Memory B cell (primary cell): ENCODE measurements at places on chromosomes 3 and 15.

DNA sequence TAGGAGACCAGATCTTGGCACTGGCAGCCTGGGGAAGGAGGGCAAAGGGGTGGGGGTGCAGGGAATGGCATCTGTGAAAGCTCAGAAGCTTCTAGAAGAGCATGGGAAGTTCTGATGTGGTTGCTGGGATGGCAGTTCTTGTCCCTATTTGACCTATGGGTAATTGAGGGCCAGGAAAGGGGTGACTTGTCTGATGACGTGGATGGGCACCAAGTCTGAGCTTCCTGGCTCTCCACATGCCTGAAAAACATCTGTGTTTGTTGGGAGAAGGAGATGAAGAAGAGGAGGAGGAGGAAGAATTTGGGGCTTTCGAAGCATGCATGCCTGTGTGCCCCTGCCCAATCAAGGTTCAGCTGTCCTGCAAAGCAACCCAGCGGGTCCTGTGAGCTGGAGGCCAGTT lies 158.8 kb downstream of the SMAD6 start:
- no peaks in the 10 kb centered on the region for H3K36me3 ChIP-seq
- peaks cover 2% of the 10 kb centered on the region for H3K27me3 ChIP-seq
- H3K4me1 ChIP-seq, result peaks cover 27% of the 10 kb centered on the region
- H3K27ac ChIP-seq, result no peak overlapping the region
- DNase-seq, result no peak

DNA sequence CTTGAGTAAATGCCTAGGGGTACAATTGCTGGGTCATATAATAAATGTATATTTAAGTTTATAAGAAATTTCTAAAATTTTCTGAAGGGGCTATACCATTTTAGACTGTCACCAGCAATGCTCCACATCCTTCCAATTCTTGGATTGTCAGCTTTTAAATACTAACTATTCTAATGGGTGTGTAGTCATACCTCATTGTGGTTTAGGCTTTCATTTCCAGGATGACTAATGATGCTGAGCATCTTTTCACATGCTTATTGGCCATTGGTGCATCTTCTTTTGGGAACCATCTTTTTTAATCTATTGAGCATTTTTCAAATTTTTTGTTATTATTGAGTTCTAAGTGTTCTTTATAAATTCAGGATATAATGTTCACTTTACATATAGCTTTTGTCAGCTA lies 52.5 kb upstream of the CORO2B start:
- H3K4me3 ChIP-seq, result no peak overlapping the region
- peaks cover under 1% of the 10 kb centered on the region for H3K36me3 ChIP-seq
- H3K4me1 ChIP-seq, result peaks cover 2% of the 10 kb centered on the region
- peaks cover 7% of the 10 kb centered on the region for H3K27me3 ChIP-seq
- H3K27ac ChIP-seq, result no peak overlapping the region

- no peak overlapping the region for H3K27ac ChIP-seq
- H3K36me3 ChIP-seq, result no peaks in the 10 kb centered on the region
- no peaks in the 10 kb centered on the region for H3K4me1 ChIP-seq
- no peak overlapping the region for H3K4me3 ChIP-seq
These were observed 7.7 kb upstream of the FBN1 start for GRCh38 chr15:48653216-48653615.

- H3K36me3 ChIP-seq, result no peaks in the 10 kb centered on the region
- no peaks in the 10 kb centered on the region for H3K27me3 ChIP-seq
- DNase-seq, result no peak
- no peak overlapping the region for H3K27ac ChIP-seq
- H3K4me3 ChIP-seq, result no peak overlapping the region
- H3K4me1 ChIP-seq, result no peaks in the 10 kb centered on the region
These were observed 348.1 kb upstream of the DCBLD2 start for GRCh38 chr3:99249627-99250026.

DNA sequence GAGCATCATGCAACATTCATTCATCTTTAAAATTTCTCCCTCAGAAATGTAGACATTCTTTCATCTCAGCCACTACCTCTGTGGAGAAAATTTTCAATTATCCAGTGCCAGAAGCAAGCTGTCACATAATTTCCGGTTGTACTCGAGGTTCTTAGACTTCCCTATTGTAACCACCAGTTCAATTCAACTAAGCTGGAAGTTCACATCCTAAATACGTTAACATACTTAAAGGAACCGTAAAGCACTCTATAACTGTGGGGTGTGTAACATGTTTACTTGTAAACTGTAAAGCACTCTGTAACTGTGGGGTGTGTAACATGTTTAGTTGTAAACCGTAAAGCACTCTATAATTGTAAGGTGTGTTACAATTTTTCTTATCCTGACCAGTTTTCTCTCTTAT lies 150.3 kb downstream of the PLCL2 start:
- peaks cover 28% of the 10 kb centered on the region for H3K4me1 ChIP-seq
- H3K4me3 ChIP-seq, result no peak overlapping the region
- H3K27me3 ChIP-seq, result no peaks in the 10 kb centered on the region
- H3K36me3 ChIP-seq, result peaks cover 7% of the 10 kb centered on the region
- no peak overlapping the region for H3K27ac ChIP-seq

GRCh38 chr3:55061720-55062034 lies 133.8 kb upstream of the LRTM1 start:
- H3K36me3 ChIP-seq, result no peaks in the 10 kb centered on the region
- no peaks in the 10 kb centered on the region for H3K27me3 ChIP-seq
- no peak for DNase-seq
- H3K4me1 ChIP-seq, result no peaks in the 10 kb centered on the region
- H3K4me3 ChIP-seq, result no peak overlapping the region

- no peaks in the 10 kb centered on the region for H3K27me3 ChIP-seq
- no peaks in the 10 kb centered on the region for H3K36me3 ChIP-seq
- H3K4me3 ChIP-seq, result peak overlapping the region; percentile 37
- peak overlapping the region; percentile 92 for H3K27ac ChIP-seq
- no peak for DNase-seq
- H3K4me1 ChIP-seq, result peaks cover 24% of the 10 kb centered on the region
These were observed 101.1 kb upstream of the ICE2 start for GRCh38 chr15:60580073-60580472.

DNA sequence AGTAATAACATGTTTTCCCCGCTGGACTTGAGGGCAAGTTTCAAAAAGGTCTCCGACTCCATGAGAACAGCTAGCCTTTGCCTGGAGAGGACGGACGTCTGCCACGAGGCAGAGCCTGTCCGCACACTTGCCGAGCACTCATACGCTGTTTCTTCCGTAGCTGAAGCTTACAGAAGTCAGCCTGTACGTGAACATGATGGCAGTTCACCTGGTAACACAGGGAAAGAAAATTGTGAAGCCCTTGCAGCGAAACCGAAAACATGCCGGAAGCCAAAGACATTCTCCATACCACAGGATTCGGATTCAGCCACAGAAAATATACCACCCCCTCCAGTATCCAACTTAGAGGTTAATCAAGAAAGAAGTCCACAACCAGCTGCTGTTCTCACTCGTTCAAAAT lies 43.9 kb upstream of the RASA2 start:
- no peak overlapping the region for H3K27ac ChIP-seq
- no peak overlapping the region for H3K4me3 ChIP-seq
- peaks cover 26% of the 10 kb centered on the region for H3K36me3 ChIP-seq
- H3K27me3 ChIP-seq, result no peaks in the 10 kb centered on the region

DNA sequence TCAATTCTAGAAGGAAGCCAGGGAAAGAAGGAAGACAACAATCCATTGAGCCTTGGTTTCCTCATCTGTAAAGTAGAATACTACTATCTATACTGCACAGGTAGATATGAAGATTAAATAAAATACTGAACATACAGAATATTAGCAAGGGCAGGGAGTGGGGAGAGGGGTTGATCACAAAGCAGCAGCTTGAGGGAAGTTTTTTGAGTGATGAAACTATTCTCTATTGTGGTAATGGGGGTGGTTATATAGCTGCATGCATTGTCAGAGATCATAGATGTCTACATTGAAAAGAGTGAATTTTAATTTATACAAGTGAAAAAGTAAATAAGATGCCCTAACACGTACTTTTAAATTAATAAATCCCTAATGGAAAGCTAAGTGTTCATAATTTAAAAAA lies 242.6 kb upstream of the LRTM1 start:
- no peaks in the 10 kb centered on the region for H3K4me1 ChIP-seq
- H3K36me3 ChIP-seq, result no peaks in the 10 kb centered on the region
- H3K27me3 ChIP-seq, result no peaks in the 10 kb centered on the region

GRCh38 chr3:172782235-172782634 lies 31.7 kb downstream of the ECT2 start:
- no peaks in the 10 kb centered on the region for H3K4me1 ChIP-seq
- no peaks in the 10 kb centered on the region for H3K27me3 ChIP-seq
- H3K36me3 ChIP-seq, result peaks cover 7% of the 10 kb centered on the region
- no peak overlapping the region for H3K4me3 ChIP-seq
- no peak overlapping the region for H3K27ac ChIP-seq

- H3K36me3 ChIP-seq, result no peaks in the 10 kb centered on the region
- peak overlapping the region; percentile 41 for H3K4me3 ChIP-seq
These were observed 4.5 kb downstream of the LRRC31 start for GRCh38 chr3:169865176-169865767.

DNA sequence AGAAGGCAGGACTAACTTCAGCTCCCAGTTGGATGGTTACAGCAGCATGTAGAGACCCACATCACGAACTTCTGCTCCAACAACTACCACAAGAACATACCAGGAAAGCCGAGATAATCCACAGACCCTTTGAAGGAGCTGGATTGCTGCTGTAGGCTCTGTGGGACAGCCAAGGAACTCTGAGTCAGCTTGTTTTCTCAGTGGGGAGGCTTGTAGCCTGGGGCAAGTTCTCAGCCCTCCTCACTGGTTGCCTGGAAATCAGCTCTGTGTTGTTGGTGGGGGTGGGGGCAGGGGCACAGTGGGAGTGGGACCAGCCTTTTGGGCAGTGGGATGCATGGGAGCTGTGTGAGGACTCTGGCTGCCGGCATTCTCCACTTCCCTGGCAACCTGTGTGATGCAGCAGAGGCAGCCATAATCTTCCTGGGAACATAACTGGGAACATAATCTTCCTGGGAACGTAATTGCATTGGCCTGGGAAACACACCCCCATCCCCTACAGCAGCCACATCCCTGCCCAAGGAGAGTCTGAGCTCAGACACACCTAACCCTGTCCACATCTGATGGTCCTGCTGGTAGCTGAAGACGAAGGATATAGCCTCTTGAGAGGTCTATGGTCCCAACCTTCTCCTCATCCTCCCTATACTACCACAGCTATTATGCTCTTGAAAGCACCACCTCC lies 153.1 kb downstream of the PEAK1 start:
- DNase-seq, result no peak
- H3K27ac ChIP-seq, result no peak overlapping the region
- H3K4me3 ChIP-seq, result no peak overlapping the region

GRCh38 chr3:181534781-181535221 lies 176.9 kb upstream of the SOX2 start:
- no peaks in the 10 kb centered on the region for H3K36me3 ChIP-seq
- H3K27me3 ChIP-seq, result no peaks in the 10 kb centered on the region
- H3K4me1 ChIP-seq, result no peaks in the 10 kb centered on the region
- no peak overlapping the region for H3K27ac ChIP-seq
- H3K4me3 ChIP-seq, result no peak overlapping the region
- DNase-seq, result no peak

- no peaks in the 10 kb centered on the region for H3K27me3 ChIP-seq
- DNase-seq, result peak; percentile 69
- H3K27ac ChIP-seq, result peak overlapping the region; percentile 97
- H3K4me3 ChIP-seq, result peak overlapping the region; percentile 90
These were observed 17.2 kb upstream of the ANKDD1A start for GRCh38 chr15:64894395-64895056.

DNA sequence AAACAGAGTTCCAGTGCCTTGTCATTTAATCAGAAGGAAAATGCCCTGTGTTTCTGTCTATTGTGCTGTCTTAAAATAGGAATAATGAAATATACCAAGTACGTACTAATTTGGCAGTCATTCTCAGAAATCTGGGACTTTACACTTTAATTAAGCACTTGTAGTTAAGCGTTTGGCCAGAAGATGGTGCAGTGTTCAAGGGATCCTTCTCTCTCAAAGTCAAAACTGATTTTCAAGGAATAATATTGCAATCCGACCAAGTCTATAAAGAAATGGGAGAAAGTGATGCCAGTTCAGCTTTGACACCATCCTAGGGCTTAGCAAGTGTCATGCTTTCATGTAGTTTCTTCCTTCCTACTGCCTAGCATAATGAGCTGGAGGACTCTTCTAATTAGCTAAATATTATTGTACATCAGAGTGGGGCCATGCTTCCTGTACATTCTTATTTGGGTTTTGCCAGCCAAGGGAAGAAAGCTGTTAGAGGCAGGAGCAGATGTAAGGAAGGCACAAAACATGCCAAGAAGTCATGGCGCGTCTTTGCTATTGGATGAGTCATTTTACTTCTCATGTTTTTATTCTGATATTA lies 64.8 kb downstream of the SAMMSON start:
- no peaks in the 10 kb centered on the region for H3K4me1 ChIP-seq
- no peaks in the 10 kb centered on the region for H3K36me3 ChIP-seq
- H3K27ac ChIP-seq, result no peak overlapping the region
- DNase-seq, result no peak

GRCh38 chr15:82139823-82140268 lies 94.0 kb upstream of the MEX3B start:
- no peak overlapping the region for H3K27ac ChIP-seq
- H3K36me3 ChIP-seq, result peaks cover 25% of the 10 kb centered on the region
- H3K4me3 ChIP-seq, result no peak overlapping the region
- no peak for DNase-seq
- H3K4me1 ChIP-seq, result peaks cover 5% of the 10 kb centered on the region
- H3K27me3 ChIP-seq, result no peaks in the 10 kb centered on the region

DNA sequence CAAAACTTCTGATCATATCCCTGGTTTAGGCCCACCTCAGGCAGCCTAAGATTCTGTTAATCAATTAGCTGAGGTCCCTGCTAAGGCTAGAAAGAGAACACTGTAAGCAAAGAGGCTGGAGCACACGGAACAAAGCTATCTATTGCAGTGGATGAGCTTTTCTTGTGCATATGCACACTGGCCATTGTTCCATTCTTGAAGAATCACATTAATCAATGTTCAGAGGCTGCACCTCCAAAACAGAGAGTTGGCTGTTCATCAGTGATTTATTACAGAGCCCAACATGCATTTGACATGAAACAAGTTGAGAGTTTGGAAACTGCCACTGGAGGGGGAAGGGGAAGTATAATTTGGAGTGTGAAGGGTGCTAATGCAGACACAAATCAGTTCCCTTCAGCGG lies 873.0 kb downstream of the ROBO1 start:
- no peaks in the 10 kb centered on the region for H3K27me3 ChIP-seq
- no peaks in the 10 kb centered on the region for H3K4me1 ChIP-seq
- DNase-seq, result no peak

DNA sequence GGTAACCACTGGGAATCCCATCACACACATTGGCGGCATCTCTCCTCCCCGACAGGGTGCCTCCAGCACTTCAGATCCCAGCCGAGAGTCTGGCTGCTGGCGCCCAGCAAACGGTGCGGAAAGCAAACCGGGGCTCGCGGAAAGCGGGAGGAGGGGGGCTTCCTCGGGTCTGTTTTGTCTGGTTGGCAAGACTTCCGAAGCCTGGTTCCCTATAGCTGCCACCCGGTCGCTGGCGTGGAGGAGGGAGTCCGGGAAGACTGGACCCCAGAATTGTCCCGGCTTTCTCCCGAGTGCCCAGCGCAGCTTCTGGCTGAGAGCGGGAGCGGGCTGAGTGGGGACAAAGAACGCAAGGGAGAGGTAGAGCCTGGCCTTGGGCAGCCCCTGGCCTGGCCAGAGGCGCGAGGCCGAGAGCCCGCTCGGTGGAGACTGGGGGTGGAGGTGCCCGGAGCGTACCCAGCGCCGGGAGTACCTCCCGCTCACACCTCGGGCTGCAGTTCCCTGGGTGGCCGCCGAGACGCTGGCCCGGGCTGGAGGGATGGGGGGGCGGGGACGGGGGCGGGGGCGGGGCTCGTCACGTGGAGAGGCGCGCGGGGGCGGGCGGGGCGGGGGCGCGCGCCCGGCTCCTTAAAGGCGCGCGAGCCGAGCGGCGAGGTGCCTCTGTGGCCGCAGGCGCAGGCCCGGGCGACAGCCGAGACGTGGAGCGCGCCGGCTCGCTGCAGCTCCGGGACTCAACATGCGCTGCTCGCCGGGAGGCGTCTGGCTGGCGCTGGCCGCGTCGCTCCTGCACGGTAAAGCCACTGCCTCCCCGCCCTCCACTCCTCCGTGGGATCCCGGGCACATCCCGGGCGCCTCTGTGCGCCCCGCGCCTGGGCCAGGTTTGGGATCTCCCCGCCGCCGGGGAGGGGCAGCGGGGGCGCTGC lies at the start of gene CHRNA7:
CHRNA7 (plus strand) TSS at position 654 of the 920 bp plus-strand sequence; CDS start at position 734, 80 bp downstream.
- no peaks in the 10 kb centered on the region for H3K36me3 ChIP-seq
- peaks cover 2% of the 10 kb centered on the region for H3K4me1 ChIP-seq
